ENCODE measurements at places on chromosomes 7 and 10.

DNA sequence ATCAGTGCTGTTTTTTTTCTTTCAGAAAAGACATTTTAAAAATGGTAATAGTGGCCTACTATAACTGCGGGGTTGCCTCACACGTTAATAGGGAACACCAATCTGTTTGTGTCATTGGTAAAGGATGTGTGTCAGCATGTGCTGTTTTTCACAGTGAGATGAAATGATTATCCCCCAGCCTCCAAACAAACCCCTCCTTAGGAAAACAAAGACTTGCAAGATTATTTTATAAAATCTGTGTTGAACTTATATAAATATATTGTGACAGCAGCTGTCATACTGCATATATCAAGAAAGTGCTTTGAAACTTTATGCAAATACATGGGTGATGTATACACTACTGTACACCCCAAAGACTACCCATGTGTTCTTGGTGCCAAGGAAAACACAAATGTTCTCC, 125.8 kb downstream of the BMPER start:
- DNase-seq, result no peak

- DNase-seq, result no peak
These were observed 398.1 kb downstream of the CDC14C start for GRCh38 chr7:49322476-49322875.

GRCh38 chr10:125201791-125202622, 41.6 kb upstream of the CTBP2 start:
- no peak for DNase-seq

DNA sequence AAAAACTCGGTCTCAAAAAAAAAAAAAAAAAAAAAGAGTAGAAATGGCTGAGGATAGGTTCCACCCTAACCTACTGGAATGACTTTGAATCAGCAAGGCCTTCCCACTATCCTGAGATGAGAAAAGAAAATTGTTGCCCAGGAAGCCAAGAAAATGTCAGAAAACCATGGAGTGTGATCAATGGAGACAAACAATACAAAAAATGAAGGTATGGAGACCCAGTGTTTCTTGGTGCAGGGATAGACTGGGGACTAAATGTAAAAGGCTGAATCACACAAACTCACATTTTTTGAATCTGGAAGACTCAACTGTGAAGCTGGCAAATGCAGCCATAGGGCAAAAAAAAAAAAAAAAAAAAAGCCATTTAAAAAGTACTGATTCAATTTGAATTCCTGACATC, 364.3 kb upstream of the ANKRD30A start:
- DNase-seq, result no peak
